ENCODE measurements at places on chromosomes 5 and 9.
A peak's percentile ranks its signal among the peaks of the same experiment; 100 is the strongest.

- DNase-seq = peak; percentile 70
Measured at GRCh38 chr5:129904102-129904666, at the start of gene CHSY3. Gene CHSY3, plus strand, starts transcription at chr5:129904465.

DNA sequence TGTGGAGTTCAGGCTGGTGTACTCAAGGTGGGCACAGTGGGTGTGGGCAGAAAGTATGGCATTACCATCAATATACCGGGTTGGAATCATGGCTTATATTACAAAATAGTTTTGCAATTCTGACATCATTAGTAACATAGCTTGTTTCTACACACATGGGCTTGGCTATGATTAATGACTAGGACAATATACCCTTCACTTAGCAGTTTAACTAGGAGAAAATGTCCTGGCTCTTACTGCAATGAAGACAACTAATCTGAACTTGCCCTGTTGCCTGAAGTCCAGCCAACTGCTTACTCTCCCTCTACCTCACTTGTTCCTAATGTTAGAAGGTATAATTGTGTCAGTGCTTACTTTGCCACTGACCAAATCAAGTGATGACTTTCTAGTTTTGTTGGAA is 612.5 kb downstream of the EFNA5 start:
- peak; percentile 67 for DNase-seq

DNA sequence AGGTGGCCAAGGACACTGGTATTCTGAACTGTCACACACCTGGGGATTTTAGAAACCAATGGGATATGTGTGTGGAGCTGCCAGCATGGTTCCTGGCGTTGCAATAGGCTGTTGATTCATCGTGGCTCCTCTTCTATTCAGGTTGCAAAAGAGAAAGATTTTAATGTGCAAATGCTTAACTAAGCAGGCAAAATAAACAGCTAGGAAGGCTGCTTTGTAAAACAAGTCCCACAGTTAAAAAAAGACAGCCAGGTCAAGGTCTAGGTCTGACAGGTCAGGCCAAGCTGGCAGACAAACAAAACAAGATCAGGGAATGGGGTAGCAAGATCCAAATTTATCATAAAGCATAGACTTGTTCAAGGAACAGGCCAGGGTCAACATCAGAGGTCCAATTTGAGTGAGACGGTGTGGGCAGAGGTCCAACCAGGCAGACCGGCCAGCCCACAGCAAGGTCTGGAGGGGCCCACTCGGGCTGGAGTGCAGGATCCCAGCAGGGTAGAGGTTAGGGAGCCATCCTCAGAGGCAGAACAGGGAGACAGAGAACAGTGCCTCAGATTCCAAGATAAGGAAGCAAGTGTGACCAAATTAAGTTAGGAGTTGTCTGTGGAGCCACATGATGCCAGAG is 45.6 kb downstream of the SUB1 start:
- DNase-seq = no peak

GRCh38 chr5:173720953-173721600 is 104.6 kb upstream of the BOD1 start:
- no peak for DNase-seq

DNA sequence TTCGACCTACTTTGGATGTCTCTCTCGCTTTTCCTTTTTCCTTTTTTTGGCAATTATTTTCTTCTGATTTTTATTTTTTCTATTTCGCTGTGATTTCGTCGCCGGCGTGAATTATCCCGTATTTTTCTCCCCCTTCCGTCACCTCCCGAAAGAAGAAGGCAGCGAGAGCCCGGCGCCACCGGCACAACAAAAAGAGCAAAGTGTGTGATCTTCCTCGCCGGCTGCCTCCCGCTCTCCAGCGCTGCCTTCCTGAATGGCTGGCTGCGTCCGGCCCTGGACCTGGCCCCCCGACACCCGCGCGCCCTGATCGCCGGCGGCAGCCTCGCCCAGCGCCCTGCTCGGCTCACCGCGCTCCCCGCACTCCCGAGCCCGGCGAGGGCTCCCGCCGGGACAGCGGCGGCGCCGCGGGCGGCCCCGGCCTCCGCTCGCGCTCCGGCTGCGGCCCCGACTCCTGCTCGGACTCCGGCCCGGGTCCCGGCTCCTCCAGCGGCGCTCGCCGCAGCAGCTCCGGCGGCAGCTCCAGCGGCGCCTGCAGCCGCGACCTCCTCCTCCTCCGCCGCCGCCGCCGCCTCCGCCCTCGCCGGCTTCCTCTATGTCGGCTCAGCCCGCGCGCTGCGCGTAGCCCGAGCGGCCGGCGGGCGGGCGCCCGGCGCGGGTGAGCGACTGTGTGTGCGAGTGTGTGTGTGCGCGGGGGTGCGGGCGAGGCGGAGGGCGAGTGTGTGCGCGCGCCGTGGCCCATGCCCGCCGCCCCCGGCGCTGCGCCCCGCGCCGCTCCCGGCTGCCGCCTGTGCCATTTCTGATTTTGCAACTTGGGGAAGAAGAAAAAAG is 960 bp downstream of the NR2F1 start:
- peak; percentile 64 for DNase-seq

Measured in amniotic epithelial cell (primary cell).